ENCODE measurements at places on chromosomes 3 and 15.
A peak's percentile ranks its signal among the peaks of the same experiment; 100 is the strongest.

DNA sequence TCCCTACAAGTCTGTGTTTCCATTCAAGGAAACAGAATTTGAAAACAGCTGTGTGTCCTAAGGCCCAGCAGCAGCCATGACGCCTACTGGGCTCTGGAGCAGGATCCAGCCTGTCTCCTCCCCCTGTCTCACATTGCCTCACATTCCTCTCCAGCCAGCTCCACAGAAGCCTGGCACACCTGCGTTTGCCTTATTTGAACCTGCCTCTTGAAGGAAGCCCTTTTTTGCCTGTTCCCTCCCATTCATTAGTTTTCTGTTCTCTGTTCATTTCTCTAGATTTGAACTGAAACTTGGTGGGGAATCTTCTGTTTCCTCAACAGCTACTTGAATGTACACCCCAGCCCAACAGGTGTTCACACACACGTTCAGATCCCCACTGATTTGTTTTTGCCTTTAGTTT, 890.5 kb downstream of the TUSC7 start:
- no peak for DNase-seq

GRCh38 chr3:36060950-36061349, 319.4 kb upstream of the STAC start:
- peak; percentile 37 for DNase-seq

GRCh38 chr15:39896101-39896500, 24.0 kb downstream of the GPR176 start:
- no peak for DNase-seq

GRCh38 chr3:107775974-107776373, 253.2 kb downstream of the BBX start:
- no peak for DNase-seq

GRCh38 chr3:41267975-41268640, 68.8 kb downstream of the CTNNB1 start:
- no peak for DNase-seq

DNA sequence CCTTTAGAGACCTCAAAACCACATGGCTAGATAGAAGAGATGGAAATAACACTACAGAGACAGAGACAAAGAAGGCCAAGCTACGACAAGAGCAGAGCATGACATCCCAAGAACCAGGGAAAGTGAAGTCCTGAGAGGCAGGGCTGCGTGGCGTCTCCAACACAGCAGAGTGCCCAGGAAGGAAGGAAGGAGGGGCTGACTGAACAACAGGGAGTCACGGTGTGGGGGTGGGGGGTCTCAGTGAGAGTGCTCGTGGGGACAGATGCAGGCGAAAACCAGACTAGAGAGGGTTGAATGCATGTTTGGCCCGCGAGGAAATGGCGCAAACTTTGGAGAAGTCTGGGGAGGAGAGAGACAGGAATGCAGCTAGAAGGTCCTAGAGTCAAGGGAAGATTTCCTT, 44.0 kb downstream of the ADAMTS17 start:
- DNase-seq, result no peak
